ENCODE measurements at places on chromosomes 7 and 10.

GRCh38 chr7:87316097-87316700 is 29.3 kb upstream of the CROT start:
- no peak for DNase-seq

GRCh38 chr7:96173781-96174180 is 148.1 kb downstream of the SLC25A13 start:
- DNase-seq, result no peak

DNA sequence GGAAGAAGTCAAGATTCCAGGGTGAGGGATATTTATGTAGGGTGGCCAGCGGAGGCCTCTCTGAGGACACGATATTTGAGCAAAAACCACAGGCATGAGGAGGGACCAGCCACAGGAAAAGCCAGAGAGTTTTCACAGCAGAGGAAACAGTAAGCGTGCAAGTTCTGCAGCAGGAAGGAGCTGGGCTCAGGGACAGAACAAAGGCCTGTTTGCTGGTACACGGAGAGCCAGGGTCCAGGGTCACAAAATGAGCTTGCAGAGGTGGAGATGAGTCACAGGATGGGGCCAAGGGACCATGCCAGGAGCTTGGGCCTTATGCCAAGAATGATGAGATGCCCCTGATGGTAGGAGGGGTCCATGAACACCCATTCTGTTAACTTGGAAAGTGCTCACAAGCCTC is 283.5 kb downstream of the PLXNA4 start:
- no peak for DNase-seq

DNA sequence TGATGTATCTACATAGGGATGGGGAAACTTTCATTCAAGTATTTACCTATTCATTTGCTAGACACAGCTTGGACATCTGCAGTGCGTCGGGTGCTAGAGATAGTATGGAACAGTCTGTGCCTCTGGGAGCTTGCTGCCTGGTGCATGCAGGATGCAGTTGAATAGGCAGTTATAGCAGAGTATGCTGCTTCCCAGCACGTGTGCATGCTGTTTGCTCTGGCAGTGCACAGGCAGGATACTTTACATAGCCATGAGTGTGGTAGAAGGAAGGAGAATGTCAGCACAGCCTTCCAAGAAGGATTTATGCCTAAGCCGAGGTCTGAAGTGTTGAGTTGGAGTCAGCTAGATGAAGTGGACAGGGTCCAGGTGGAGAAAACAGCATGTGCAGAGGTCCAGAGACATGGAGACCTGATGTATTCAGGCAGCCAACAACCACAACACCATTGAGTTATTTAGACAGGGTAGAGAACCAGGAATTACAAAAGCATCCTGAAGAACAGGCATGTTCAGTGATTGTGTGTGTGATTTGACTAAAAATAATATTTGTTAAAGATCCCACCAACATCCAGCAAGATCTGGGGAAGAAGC is 8.1 kb downstream of the MAP3K8 start:
- DNase-seq, result no peak

DNA sequence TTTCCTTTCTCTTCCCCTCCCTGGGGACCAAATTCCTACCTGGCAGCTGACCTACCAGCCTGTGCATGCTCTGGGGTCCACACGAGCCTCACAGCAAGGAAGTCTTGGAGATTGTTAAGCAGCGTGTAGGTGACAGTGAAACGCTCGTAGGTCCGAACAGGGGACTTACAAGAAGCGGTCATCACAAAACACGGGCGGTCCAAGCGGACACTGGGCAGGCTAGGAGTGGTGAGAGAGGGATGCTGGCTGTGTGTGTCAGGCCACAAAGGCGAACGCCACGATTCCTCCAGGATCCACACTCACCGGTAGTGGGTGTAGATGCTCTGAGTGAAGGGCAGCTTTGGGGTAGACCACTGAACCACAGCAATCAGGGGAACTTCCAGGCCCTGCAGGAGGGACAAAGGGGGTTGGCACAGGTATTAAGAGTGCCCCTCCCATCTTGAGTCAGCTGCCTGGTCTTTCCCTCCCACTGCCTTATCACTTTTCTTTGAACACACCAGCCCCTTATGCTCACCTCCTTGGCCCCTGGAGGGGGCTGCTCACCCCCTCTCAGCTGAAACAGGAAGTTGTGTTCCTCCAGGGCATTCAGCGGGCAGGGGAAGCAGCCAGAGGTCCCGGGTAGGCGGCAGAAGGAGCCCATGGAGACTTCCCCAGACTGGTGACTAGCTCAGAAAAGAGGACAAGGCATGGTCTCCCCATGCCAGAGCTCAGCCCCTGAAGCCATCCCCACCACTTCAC is 2.0 kb downstream of the TRAPPC14 start:
- peak; percentile 10 for DNase-seq

GRCh38 chr7:108303332-108303731 is 152.9 kb downstream of the NRCAM start:
- DNase-seq, result no peak

DNA sequence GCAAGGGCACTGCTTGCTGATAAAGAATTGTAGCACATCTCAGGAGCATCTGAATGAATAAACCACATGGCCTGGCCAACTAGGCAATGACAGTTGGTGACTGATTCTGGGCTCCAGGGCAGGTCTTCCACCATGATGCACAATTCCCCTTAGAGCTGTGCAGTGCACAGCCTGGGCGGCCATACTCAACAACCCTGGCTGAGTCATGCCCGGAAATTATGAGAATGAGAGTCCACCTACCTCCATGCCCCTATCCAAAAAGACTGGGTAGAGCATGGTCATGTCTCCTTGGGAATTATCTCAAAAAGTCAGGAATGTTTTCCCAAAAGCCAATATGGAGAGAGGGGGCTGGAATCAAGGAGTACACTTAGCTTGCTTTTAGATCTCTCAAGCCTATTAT is 425.6 kb downstream of the PLXNA4 start:
- no peak for DNase-seq

- no peak for DNase-seq
These were observed 36.9 kb downstream of the ADD3 start for GRCh38 chr10:110044681-110045080.

GRCh38 chr10:35349389-35349915 is 13.1 kb downstream of the CCNY start:
- DNase-seq, result no peak

DNA sequence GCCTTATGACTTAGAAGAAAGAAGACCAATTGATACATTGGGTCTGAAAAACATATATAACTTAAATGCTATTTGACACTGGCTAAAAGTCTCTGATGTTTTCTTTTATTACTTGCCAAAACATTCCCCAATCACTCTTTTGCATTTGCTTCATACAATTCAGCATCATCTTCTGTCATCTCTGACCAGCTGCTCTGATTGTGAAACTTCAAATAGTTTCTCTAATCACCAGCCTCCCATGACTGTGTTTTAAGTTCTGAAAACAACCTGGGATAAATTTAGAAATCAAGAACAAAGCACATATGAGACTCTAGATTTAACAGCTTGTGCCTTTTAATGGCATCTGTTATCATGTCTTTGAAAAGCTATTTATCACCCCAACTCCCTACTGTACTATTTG is 208.4 kb upstream of the KCND2 start:
- DNase-seq, result peak; percentile 62

- no peak for DNase-seq
These were observed 62.0 kb upstream of the CAMK2B start for GRCh38 chr7:44387389-44387788.

DNA sequence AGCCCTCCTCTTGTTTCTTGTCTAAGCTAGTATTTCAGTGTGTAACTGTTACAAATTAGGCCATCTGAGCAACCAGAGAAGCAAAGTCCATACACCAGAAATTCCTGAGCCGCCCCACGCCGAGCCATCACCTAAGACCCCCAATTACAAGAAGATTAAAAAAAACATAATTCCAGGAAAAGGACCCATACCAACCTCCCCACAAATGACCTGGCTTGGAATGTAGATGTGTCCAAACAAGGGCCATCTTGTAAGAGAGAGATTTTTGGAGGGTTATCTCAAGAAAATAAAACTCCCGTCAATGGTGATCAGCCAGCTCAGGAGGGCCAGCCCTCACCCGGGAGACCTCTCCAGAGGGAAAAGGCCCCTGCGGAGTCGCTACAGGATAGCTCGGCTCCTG is 83.1 kb downstream of the LRGUK start:
- DNase-seq, result no peak

DNA sequence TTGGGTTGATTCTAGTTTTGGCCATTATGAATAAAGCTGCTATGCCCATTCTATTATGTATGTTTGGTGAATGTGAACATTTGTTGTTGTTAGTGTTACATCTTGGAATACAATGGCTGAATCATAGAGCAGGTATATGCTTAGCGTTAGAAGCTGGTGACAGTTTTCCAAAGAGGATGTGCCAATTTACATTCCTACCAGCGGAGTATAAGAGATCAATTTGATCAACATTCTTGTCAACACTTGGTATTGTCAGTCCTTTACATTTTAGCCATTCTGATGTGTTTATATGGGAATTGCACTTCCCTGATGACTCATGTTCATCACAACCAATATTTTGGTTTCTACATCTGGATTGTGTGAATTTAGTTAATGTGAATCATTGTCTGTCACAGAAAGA is 37.8 kb upstream of the COBL start:
- no peak for DNase-seq

- peak; percentile 92 for DNase-seq
These were observed 212.7 kb upstream of the KCND2 start for GRCh38 chr7:120060281-120060680.

DNA sequence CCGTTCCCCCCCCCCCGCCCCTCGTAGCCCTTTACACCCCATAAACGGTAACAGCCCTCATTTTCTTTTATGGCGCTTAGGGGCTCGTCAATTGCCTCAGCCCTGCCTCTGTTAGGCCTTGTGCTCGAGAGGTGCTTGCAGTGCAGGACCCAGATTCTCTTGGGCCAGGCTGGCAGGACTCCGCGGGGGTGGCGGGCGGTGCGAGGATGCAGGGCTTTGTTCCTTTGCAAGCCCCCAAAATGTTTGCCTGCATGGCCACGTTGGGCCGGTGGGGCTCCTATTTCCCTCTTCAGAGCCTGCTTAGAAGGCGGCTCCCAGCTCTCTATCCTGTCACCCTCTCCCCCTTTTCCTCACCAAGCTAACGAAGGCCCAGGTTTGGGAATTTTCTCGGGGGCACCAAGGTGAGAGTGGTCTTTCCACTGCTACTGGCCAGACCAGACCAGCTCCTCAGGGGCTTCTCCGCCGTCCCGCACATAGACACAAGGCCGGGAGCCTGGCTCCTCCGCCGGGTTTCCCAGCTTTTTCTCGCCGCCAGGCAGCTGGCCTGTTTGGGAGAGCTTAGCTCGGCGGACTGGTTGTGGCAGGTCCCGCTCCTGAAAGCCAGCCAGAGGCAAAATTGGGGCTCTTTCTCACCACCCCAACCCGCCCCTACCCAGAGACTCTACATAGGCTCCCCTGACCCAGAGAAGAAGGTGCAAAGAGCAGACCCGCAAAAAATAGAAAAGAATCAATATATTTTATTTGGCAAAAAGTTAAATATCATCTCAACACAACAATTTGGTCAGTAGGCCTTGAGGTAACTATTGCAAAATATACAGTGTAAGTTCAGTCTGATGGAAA is 3.4 kb downstream of the HOXA9 start:
- no peak for DNase-seq

DNA sequence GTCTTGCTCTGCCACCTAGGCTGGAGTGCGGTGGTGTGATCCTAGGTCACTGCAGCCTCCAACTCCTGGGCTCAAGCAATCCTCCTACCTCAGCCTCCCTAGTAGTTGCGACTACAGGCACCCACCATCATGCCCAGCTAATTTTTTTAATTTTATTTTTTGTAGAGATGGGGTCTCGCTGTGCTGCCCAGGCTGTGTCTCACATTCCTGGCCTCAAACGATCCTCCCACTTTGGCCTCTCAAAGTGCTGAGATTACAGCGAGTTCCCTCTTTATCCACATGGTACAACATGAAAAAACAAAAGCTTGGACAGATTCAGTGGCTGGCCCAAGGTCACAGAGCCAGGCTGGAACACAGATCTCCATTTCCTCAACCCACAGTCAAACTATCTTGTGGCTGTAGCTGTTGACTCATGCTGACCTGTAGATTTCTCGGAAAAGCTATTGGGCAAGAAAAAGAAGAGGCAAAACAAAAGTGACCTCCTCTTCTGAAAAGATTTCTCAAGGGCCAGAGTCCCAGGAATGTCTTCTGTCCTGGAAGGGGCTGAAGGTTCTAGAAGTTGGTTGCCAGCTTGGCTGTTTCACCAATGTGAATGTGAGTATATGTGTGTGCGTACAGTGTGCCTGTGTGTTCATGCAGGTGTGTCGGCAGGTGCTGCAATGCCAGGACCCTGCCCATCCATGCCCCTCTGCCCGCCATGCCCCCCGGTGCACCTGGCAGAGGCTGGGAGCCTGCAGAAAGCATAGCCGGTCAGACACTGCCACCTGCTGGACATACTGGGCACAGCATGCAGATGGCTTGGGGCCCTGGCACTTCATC is 28.4 kb downstream of the TMEM130 start:
- peak; percentile 64 for DNase-seq

DNA sequence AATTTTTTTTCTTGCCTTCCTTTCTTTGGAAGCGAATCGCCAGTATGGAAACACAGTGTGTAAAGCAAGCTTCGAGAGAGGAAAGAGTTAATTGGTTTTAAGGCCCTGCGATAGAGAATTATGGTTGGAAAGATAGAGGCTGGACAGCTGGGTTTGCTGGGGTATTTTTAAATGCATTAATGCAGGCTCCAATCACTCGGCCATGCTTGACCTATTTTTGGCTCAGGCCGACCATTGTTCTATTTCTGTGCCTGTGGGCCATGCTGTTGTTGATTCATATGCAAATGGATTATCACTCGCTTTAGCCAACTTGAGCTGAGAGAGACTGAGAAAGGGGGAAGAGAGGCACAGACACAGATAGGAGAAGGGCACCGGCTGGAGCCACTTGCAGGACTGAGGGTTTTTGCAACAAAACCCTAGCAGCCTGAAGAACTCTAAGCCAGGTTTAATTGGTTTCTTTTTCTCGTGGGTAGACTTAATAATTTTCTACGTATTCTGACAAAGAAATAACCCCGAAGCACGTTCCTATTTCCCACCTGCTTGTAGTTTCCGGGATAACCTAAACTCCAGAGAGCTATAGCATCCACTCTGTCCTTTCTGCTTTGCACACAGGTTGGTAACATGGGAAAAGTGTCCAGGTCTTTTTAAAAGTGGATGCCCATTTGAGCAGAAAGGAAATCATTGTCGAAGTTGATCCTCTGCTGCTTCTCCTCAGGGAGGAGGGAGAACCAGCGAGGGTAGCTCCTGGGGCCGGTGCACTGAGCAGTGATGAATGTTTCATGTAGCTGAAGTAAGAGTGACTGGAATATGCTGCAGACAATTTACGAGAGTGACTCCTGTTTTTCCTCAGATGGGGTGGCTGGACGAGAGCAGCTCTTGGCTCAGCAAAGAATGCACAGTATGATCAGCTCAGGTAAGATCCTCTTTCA is at the start of gene HDAC9:
Gene HDAC9, plus strand, starts transcription at position 338 of the 929 bp plus-strand sequence. Its CDS starts 554 bp downstream, at position 892.
- DNase-seq, result peak; percentile 84

DNA sequence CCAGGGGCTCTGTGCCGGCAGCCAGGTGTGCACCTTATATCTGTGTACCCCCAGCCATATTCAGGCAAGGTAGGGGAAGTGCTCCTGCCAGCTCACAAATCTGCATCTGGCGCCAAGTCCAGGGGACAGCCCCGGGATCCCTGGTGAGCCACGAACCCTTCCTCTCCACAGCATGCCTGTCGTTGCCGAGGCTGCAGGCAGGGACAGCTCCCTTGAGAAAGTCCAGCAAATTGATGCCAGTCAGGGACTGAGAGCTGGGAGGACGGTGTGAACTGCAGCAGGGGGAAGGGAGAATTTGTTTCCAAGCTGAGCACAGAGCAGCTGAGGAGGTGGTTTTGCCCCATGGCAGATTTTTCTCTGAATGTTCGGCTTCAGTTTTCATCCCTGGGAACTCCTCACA is 919 bp downstream of the PLA2G12B start:
- DNase-seq, result no peak
